ENCODE measurements at places on chromosomes 4 and X.

- DNase-seq: no peak
Measured at GRCh38 chrX:114774691-114775090, 190.8 kb downstream of the HTR2C start.

DNA sequence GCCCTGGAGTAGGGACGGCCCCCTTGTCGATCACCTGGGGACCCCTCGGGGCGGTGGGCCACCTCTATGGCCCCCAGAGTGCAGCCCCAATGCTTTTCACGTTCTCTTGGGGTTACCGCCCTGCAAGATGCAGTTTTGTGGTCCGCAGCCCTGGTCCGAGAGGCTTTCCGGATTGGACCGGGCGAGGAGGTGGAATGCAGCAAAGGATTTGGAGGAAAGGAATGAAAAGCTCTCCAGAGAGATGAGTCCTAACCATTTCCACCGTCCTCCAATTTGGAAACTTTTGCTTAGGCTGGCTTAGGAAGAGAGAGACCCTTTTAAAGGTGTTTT lies 601 bp downstream of the SLC25A43 start:
- DNase-seq: no peak

DNA sequence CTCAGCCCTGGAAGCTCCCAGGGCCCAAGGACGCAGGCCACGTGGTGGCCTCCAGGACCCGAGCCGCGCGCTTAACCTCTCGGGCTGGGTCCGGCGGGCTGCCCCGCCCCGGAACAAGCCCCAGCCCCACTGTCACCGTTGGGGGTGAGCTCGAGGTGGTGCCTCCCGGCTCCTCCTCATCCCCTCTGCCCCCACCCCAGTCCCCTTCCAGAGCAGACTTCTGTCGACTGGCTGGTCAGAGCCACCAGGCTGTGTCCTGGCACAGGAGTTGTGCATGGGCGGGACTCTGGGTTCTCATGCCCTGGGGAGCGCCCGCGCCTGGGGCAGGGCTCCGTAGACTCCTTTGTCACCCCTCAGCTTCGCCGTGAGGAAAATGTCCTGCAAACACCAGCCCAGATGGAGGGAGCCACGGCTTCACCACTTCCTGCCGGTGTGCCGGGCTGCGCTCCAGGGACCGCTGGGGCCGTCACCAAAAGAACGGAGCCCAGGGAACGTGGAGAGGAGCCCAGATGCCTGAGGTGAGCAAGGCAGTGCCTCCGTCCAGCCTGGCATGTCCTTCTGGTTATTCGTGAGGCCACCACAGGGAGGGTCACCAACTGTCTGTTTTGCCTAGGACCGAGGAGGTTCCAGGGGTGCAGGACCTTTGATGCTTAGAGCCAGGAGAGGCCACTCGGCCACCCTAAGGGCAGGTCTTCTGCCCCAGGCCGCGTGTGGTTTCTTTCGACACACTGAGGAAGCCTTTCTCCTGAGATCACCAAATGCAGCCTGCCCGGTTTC lies 7.1 kb upstream of the RGS12 start:
- DNase-seq: no peak

- DNase-seq: no peak
Measured at GRCh38 chr4:137768196-137768595, 235.9 kb upstream of the PCDH18 start.

GRCh38 chr4:177313263-177313662 lies 3.6 kb downstream of the NEIL3 start:
- no peak for DNase-seq

Data from nephron progenitor cell (in vitro differentiated cells).